ENCODE measurements at places on chromosomes 11 and 22.

- DNase-seq, result no peak
Measured at GRCh38 chr11:89177691-89178231, at the start of gene TYR. TSS of gene TYR (plus strand) at chr11:89177875. CDS start at chr11:89177954, 79 bp downstream.

GRCh38 chr11:57645689-57646085 is 4.0 kb downstream of the YPEL4 start:
- no peak for DNase-seq

GRCh38 chr11:8959546-8960166 is 4.6 kb downstream of the TMEM9B start:
- peak; percentile 12 for DNase-seq

DNA sequence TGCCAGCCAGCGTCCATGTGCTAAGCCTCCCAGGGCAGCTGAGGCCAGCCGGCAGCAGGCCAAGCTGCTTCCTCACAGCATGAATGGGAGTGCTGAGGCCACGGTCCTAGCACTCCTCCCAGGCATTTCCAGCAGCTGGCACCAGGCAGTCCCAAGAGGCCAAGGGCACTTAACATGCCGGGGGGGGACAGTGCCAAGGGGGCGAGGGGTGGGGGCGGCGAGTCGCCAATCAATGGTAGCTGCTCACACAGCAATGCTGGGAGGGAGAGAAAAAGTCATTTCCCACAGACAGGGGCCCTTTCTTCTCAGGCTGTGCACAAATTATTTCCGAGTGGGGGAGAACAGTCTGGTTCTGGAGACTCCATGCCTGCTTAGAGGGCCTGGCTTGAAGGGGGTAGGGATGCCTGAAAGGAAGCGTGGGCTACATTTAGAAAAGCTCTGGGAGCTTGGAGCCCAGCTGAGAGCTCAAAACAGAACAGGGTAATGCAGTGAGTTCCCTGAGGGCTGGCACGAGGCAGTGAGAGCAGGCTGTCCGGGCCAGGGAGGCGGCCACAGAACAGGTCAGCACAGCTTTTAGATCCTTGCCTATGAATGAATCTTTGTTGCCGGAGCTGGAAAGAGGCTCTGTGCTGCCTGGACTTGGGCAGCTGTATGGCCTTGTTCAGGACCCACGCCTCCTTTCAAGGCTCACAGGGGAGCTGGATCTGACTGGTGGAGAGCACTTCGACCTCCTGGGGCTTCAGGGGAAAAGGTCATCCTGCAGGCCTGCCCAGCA is 14.4 kb upstream of the TBC1D10A start:
- no peak for DNase-seq

DNA sequence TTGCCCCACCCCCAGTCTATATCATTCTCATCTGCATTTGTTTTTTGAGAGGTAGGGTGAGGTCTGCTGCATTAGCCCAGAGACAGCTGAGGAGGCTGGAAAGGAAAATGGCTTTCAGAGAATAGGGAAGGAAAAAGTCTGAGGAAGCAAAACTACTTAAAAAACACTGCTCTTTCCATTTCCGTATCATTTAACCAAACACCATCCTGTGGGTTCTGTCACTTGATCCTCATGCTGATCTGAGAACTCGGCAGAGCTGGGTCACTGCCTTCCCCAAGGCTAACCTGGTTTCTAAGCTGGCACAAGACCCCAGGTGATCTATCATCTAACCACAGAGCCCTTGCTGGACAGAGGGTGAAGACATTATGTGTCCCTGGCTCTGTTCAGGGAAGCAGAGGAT is 1.2 kb downstream of the FOLR2 start:
- DNase-seq, result no peak

GRCh38 chr11:7586376-7586775 is 72.6 kb downstream of the PPFIBP2 start:
- no peak for DNase-seq

GRCh38 chr11:70755410-70756158 is 357.3 kb downstream of the CTTN start:
- peak; percentile 9 for DNase-seq

GRCh38 chr11:61947486-61948210 is 2.5 kb upstream of the BEST1 start:
- DNase-seq, result peak; percentile 51

GRCh38 chr11:3782963-3783362 is 14.4 kb downstream of the NUP98 start:
- DNase-seq, result no peak

- DNase-seq, result no peak
Measured at GRCh38 chr11:92453055-92453454, 228.4 kb downstream of the FAT3 start.

- DNase-seq, result no peak
Measured at GRCh38 chr11:76660533-76661305, 9.8 kb downstream of the LRRC32 start.

- DNase-seq, result no peak
Measured at GRCh38 chr22:19213442-19214077, 35.0 kb upstream of the SLC25A1 start.

DNA sequence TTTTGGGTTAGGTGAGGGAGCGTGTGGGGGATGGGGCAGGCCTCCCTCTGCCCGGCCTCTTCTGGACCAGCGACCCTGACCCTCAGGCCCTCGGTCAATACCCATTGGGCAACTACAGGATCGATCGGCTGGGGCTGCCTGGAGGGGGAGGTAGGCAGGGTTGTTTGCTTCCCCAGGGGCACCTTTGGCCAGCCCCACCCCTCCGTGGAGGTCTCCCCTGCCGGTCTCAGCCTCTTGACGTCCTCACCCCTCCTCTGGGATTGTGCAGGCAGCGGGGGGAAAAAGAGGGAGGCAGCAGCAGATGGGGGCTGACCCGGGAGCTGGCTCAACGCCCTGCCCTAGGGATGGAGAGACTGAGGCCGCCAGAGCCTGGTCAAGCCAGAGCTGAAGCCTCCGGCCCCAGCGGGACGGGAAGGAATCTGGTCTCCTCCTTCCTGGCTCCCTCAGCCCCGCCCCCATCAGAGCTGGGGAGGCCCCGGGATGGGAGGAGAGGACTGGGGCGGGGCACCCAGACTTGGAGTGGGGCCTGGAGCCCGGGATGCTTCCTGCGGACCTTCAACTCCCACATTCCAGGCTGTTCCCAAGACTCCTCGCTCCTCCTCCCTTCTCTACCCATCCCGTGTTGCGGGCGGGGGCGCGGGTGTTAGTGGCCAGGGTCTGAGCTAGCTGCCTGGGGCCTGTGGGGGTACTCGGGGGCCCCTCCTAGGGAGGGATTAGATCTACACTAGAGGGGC is 14.4 kb upstream of the CDC42EP1 start:
- DNase-seq, result no peak

- DNase-seq, result no peak
Measured at GRCh38 chr11:116117331-116118137, 613.3 kb upstream of the CADM1 start.

DNA sequence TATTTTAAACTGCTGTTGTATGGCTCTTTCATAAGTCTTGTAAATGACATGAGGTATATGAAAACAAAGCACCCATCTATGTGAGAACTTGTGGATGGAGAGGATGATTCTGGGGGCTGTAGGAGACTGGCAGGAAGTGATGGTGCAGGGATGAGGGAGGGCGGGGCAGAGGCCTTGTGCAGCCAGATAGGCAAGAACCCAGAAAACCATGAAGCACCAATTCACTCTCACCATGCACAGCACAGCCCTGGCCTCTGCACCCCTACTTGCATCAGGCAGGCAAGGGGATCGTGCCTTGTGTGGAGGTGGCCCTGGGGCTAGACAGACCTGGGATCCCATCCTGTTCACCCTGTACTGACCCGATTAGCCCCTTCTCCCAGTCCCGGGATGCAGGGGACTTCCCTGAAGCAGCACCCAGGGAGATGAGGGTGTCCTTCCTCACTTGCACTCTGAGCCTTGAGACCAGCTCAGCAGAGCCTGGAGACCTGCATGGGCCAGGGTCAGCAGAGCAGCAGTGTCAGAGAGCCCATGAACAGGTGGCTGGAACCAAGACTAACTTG is 85.5 kb downstream of the MORC2 start:
- no peak for DNase-seq

- DNase-seq, result no peak
Measured at GRCh38 chr22:20060700-20061480, 19.2 kb upstream of the DGCR8 start.

DNA sequence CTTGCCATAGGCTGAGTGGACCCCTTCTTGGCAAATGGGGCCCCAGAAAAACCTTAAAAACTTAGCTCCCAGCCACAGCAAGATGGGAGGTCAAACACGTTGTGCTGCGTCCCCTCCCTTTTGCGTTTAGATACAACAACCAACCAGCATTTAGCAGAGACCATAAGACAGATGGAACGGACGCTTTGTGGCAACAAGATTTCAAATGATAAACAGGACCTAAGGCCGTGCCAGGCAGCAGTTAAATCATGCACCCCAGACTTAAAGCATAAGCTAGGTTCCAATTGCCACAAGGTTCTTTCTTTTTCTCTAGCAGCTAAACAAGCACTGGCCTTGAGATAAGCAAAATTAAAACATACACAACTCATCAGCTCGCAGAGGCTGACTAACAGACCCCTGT is 39.4 kb upstream of the NTM start:
- no peak for DNase-seq

DNA sequence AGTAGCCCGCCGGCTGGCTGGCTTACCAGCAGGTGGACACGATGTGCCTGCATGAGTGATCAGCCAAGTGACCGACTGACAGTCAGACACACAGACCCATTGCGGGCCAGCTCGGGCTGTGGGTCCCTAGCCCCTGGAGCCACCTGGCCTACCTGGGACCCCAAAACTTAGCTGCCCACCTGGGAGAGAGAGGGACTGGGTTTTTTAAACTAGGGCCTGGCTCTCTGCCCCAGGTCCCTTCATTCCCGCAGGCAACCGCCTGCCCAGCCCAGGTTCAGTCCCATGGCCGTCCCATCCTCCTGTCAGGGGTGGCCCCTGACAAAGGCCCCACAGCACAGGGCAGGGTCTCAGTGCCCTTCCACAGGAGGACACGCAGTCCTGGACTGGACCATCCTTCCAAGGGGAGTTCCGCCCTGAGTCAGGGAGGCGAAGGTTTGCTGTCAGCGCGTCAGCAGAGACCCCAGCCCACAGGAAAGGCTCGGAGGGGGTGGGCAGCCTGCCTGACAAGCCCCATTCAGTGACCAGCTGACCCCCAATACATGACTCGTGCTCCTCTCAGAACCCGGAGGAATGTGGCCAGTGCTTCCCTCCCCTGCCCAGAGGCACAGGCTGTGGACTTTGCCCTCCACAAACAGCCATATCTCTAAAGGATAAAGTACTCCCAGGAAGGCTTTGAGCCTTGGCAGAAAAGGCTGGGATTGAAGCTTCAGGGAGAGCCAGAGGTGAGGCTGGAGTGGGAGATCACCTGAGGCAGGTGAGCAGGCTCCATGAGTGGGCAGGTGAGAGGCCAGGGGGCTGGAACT is 8.4 kb downstream of the SLCO2B1 start:
- DNase-seq, result no peak

GRCh38 chr22:29855611-29856181 is 17.6 kb upstream of the ASCC2 start:
- DNase-seq, result no peak

GRCh38 chr22:27467711-27468110 is 333.8 kb downstream of the MN1 start:
- DNase-seq, result no peak
